Dermis lymphatic vessel endothelial cell (primary cell): ENCODE measurements at places on chromosomes 3 and 15. TPM values are rescaled to one million over a fixed set of nuclear protein-coding genes. Genes with fewer than 3 reads are reported as not detected.

The GOLGA8O gene
- 0.22 TPM in 1 of 2 replicates, not detected in the other for total RNA-seq

The PLS1 gene
- 0.33 and 0.34 TPM in 2 replicates for total RNA-seq

The JMJD7 gene
- total RNA-seq = 3.1 and 3.3 TPM in 2 replicates

The AGBL1 gene
- not detected in 2 replicates for total RNA-seq

The TNNC1 gene
- total RNA-seq = not detected in 2 replicates

The GP9 gene
- total RNA-seq = 0.11 TPM in 1 of 2 replicates, not detected in the other

The TGM4 gene
- total RNA-seq = under 0.01 TPM in 1 of 2 replicates, not detected in the other

The CLEC3B gene
- 0.43 and 0.65 TPM in 2 replicates for total RNA-seq

The NFKBIZ gene
- 9.3 and 31.9 TPM in 2 replicates for total RNA-seq

The EHD4 gene
- total RNA-seq = 31.1 and 33.7 TPM in 2 replicates

The CTXN2 gene
- total RNA-seq = not detected in 2 replicates

The MGLL gene
- total RNA-seq = 19.6 and 26.5 TPM in 2 replicates

The PLA1A gene
- 2.8 and 7.3 TPM in 2 replicates for total RNA-seq

The ZNF385D gene
- total RNA-seq = 0.76 and 0.86 TPM in 2 replicates

The MEIS2 gene
- 12.2 and 21.6 TPM in 2 replicates for total RNA-seq

The ADCY5 gene
- 0.43 and 0.87 TPM in 2 replicates for total RNA-seq

The TMIE gene
- total RNA-seq = 0.09 TPM in 1 of 2 replicates, not detected in the other

The PLSCR2 gene
- not detected in 2 replicates for total RNA-seq

The STAG1 gene
- total RNA-seq = 34.7 and 36.9 TPM in 2 replicates

The CYFIP1 gene
- 87.1 and 90.5 TPM in 2 replicates for total RNA-seq

The PSTPIP1 gene
- total RNA-seq = not detected in 2 replicates

The CCR9 gene
- total RNA-seq = not detected in 2 replicates

The CFAP20DC gene
- total RNA-seq = 0.43 and 0.95 TPM in 2 replicates

The CERS3 gene
- not detected in 2 replicates for total RNA-seq

The LRRIQ4 gene
- total RNA-seq = 0.09 TPM in 1 of 2 replicates, not detected in the other

The IQCF5 gene
- not detected in 2 replicates for total RNA-seq

The C3orf20 gene
- under 0.01 TPM in 2 replicates for total RNA-seq

The RAB8B gene
- 73.9 and 84.5 TPM in 2 replicates for total RNA-seq

The RETNLB gene
- total RNA-seq = not detected in 2 replicates

The TRPM1 gene
- 0.11 TPM in 1 of 2 replicates, not detected in the other for total RNA-seq

The APBA2 gene
- 40.9 and 41.3 TPM in 2 replicates for total RNA-seq

The CHRNB4 gene
- total RNA-seq = not detected in 2 replicates

The ITIH1 gene
- not detected in 2 replicates for total RNA-seq

The ST8SIA2 gene
- total RNA-seq = 0.22 and 0.26 TPM in 2 replicates

The CACNA2D3 gene
- total RNA-seq = not detected in 2 replicates

The CPN2 gene
- not detected in 2 replicates for total RNA-seq

The KNG1 gene
- total RNA-seq = not detected in 2 replicates

The TMC3 gene
- not detected in 2 replicates for total RNA-seq

The PRR23E gene
- not detected in 2 replicates for total RNA-seq

The AMOTL2 gene
- 23.6 and 58.7 TPM in 2 replicates for total RNA-seq

The PPARG gene
- total RNA-seq = 47.9 and 53.1 TPM in 2 replicates

The CFAP100 gene
- total RNA-seq = not detected in 2 replicates

The GOLGA6L7 gene
- total RNA-seq = not detected in 2 replicates

The ATP2B2 gene
- not detected in 2 replicates for total RNA-seq

The VEPH1 gene
- total RNA-seq = 0.86 and 2.8 TPM in 2 replicates

The GPR176 gene
- total RNA-seq = 7.4 and 8.0 TPM in 2 replicates

The EPHB1 gene
- 1.6 and 2.1 TPM in 2 replicates for total RNA-seq

The HGD gene
- total RNA-seq = 0.11 and 0.26 TPM in 2 replicates
